H7 (cell line): ENCODE measurements at places on chromosomes 2 and 18.

DNA sequence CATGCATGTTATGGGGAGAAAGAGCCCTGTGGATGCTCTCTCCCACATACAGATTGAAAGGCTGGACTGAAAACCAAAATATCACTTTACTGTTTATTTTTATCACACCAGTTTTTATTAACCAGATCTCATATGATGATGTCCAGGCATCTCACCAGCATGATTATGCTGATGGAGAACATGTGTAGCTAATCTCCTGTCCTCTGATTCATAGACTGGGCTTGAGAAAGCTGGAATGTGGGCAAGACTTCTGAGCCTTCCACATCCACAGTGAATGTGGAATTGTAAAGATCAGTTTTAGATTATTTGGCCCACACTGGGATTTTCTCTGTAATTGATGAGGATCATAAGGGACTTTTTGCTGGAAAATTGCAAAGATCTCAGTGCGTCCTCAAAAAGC is 137.9 kb downstream of the ICOS start:
- no peak for DNase-seq

DNA sequence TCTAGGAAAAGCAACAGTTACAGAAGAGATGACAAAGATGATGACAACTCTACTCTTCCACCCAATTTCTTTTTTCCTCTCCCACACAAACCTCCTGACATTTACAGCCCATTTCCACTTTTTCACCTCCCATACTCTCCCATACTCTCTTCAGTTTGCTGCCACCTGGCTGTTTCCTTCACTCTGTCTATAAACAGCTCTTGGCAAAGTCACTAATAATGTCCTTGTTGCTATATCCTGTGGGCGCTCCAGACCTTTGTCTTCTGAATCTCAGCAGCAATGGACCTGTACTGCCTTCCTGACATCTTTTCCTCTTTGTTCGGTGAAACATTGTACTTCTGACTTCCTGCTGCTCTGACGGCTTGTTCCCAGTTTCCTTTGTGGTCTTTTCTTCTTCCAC is 60.7 kb upstream of the CAVIN2 start:
- no peak for DNase-seq

DNA sequence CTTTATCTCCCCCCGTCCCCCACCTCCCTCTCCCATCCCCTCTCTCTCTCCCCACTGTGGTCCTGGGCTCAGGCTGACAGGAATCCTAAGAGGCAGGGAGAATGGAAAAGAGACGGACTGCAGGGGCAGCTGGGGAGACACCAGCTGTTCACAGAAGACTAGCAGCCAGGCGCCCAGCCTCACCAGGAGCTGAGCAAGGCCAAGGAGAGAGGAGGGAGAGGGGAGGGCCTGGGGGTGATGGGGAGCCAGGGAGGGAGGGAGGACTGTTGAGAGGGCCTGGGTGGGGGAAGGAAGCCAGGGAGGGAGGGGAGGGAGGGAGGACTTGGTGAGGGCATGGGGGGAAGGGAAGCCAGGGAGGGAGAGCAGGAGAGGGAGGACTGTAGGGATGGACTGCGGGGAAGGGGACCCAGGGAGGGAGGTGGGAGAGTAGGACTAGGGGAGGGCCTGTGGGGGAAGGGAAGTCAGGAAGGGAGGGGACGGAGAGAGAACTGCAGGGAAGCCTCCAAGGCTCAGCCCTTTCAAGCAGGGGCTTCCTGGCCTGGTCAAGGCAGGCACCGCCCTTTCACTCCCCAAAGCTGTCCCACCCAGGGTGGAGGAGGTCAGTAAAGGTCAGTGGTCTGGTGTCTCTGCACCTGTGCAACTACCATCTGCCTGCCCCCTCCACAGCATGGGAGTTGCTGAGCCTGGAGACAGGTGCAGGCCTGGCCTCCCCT is 517.7 kb upstream of the MYT1L start:
- peak; percentile 73 for DNase-seq

DNA sequence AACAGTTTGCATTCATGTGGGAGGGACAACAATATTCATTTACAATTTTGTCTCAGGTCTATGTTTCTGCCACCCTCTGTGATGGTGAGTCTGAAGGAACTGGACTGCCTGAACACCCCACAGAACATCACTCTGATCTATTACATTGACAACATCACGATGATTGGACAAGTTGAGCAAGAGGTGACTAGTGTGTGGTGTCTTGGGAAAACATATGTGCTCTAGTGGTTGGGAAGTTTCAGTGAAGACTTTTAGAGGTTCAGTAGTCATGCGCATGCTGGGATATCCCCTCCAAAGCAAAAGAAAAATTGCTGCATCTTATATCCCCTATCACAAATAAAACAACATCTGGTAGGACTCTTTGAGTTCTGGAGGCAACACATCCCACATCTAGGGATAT is 18.6 kb upstream of the CTLA4 start:
- DNase-seq: no peak

DNA sequence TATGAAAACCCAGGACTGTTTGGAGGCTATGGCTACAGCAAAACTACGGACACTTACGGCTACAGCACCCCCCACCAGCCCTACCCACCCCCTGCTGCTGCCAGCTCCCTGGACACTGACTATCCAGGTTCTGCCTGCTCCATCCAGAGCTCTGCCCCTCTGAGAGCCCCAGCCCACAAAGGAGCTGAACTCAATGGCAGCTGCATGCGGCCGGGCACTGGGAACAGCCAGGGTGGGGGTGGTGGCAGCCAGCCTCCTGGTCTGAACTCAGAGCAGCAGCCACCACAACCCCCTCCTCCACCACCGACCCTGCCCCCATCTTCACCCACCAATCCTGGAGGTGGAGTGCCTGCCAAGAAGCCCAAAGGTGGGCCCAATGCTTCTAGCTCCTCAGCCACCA is 12.1 kb downstream of the HOXD3 start:
- no peak for DNase-seq

DNA sequence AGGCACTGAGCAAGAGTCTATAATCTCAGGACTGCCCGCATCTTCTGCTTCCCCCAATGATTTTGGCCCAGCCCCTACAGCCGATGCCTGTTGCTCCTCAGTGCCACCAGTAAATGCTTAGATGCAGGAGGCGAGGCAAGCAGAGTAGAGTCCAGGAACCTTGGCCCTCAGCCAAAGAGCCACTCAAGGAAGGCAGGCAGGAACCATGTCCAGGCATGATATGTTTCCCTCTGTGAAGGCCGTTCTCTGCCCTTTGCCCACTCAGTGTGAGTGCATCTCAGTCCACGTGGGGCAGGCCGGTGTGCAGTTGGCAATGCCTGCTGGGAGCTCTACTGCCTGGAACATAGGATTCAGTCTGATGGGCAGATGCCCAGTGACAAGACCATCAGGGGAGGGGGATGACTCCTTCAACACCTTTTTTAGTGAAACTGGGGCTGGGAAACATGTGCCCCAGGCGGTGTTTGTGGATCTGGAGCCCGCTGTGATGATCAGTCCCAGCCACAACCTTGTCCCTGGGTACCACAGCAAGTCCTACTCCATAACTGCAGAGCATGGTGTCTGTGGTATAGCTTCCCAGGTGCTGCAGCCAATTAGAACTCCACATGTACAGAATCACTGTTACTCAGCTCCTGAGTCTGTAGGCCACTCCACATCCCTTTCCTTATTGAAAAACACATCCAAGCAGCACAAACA is 9.7 kb upstream of the DNAJB2 start:
- DNase-seq: no peak

- DNase-seq: no peak
These were observed 768 bp downstream of the DSC1 start for GRCh38 chr18:31161757-31162418.

- DNase-seq: no peak
These were observed 39.8 kb upstream of the C2orf15 start for GRCh38 chr2:99101697-99102096.

- DNase-seq: no peak
These were observed 951.6 kb upstream of the SLC39A10 start for GRCh38 chr2:194705398-194705797.

GRCh38 chr2:224734949-224735348 is 18.8 kb upstream of the CCDC195 start:
- DNase-seq: no peak

DNA sequence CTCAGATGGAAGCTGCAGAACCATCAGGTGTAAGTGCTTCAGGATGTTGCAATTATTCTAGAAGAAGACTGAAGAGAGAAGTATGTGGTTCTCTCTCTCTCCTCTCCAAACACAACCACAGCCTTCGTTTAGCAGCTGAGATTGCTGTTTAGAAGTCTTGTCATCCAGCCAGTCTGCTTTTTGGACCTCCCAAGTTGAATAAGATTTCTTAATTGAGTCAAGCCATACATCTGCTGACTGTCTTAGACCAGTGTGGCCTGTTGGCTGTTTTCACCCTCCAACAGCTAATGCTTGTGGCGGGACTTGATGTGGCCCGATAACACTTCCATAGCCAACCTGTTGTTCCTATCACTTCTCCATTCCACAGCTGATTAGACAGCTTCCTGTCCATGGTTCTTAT is 91.3 kb upstream of the TMEM17 start:
- DNase-seq: no peak

- DNase-seq: no peak
These were observed 130.7 kb downstream of the MREG start for GRCh38 chr2:215882689-215883088.

DNA sequence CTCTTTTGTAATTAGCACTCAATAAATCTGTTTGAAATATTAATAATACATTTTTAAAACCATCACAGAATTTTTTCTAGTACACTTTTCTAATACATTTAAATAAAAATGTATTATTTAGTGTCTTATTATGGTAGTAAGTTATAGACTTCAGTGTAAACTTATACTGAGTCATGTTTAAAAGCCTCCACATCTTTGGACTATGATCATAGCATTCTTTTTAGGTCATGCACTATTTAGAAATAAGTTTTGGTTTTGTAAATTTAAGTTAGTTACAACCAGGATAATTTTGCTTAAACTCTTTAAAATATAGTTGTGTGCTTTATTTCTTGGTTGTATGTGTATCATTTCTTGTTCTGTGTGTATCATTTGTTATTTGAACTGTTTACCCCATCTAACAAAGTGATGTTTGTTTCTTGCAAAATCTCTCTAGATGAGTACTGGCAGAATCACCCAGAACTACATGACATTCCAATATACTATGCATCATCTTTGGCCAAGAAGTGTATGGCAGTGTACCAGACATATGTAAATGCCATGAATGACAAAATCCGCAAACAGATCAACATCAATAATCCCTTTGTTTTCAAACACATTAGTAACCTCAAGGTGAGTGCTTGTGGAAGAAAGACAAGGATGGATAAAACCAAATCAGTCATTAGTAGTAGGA is 16.7 kb downstream of the CPSF3 start:
- DNase-seq: no peak

- DNase-seq: no peak
These were observed 74.9 kb upstream of the DOCK10 start for GRCh38 chr2:225117051-225117716.

- DNase-seq: no peak
These were observed 53.7 kb downstream of the MCFD2 start for GRCh38 chr2:46861916-46862315.

DNA sequence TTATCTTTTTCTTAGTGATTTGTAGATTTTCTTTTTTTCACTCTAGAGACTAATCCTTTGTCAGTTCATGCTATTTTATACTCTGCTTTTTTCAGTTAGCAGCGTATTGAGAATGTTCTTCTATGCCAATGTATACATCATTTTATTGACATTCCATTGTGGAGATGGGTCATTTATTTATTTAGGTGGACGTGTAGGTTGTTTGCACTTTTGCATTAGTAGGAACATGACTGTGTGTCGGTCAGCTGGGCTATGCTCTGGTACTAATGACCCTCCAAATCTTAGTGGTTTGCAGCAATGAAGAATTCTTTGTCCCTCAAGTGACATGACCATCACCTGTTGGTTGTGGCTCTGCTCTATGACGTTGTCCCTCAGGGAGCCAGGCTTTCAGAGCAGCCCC is 33.6 kb downstream of the HPCAL1 start:
- no peak for DNase-seq

- peak; percentile 47 for DNase-seq
These were observed 165.2 kb downstream of the DYSF start for GRCh38 chr2:71618327-71619113.

DNA sequence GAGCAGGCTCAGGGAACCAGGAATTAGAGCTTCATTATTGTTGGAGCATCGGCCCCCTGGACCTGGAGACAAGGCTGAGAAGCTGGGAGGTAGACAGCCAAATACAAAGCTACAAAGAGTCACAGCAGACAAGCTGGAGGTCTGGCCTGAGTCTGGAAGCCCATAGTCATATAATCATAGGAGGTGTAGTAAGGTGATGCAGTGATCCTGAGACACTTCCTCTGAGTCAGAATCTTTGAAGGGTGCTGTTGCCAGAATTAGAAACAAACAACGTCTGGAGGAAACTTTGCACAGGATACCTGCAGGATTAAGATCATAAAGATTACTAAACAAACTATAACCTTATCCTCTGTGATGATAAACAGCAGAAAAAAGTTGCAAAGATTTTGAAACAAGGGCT is 213.8 kb downstream of the DSC3 start:
- no peak for DNase-seq

- peak; percentile 74 for DNase-seq
These were observed 70.6 kb downstream of the VWA3B start for GRCh38 chr2:98157557-98157956.

GRCh38 chr2:235433860-235434259 is 60.0 kb upstream of the AGAP1 start:
- no peak for DNase-seq

DNA sequence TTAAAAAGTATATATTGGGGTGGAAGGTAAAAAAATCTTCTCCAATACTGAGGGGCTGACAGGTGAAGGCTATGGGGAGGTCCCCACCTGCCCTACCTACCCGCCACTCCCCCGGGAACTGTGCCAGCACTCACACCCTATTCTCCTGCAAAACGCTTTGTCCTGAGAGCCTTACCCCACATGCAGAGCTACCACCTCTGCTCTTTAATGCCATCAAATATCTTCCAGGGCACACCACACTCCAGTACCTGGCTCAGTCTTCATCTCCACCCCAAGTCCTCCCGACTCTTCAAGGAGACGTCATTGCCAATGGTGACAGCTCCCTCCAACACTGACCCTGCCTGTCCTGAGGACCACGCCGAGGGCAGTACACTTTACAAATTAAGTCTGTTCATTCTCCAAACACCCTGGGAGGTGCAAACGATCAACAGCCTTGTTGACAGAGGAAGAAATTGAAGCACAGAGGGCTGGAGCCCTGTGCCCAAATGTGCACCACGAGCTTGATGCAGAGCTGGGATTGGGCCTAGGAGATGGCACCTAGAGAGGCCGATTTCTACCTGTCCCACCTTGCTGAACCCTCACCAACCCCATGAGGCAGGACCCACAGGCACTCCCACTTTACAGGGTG is 6.0 kb upstream of the GPR55 start:
- peak; percentile 51 for DNase-seq

- DNase-seq: no peak
These were observed 47.1 kb upstream of the CREB1 start for GRCh38 chr2:207482630-207483029.

DNA sequence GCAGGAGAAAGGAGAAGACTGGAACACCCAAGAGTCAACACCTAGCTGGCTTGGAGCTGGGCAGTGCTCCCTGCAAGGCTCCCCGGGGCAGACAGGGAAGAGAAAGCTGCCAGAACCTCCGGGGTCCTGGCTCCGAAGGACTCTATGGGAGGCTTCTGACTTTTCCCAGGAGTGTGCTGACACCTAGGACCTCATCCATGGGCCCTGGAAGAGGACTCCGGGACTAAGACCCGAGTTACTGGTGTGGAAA is 37.8 kb upstream of the ATP6V1B1 start:
- peak; percentile 28 for DNase-seq

GRCh38 chr2:235314371-235314930 is 179.4 kb upstream of the AGAP1 start:
- DNase-seq: no peak
